ENCODE measurements at places on chromosomes 3 and 15.

- DNase-seq: no peak
Measured at GRCh38 chr3:109532257-109533216, 195.2 kb upstream of the DPPA4 start.

- no peak for DNase-seq
Measured at GRCh38 chr3:193929921-193930646, 205.9 kb upstream of the HES1 start.

DNA sequence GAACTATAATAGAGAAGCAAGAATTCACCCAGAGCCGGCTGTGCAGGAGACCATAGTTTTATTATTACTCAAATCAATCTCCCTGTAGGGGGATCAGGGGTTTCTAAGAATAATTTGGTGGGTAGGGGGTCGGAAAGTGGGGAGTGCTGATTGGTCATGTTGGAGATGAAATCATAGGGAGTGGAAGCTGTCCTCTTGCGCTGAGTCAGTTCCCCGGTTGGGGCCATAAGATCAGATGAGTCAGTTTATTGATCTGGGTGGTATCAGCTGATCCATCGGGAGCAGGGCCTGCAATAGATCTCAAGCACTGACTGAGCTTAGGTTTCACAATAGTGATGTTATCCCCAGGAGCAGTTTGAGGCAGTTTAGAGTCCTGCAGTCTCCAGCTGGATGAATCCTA, 97.0 kb upstream of the SNRPN start:
- DNase-seq: no peak

DNA sequence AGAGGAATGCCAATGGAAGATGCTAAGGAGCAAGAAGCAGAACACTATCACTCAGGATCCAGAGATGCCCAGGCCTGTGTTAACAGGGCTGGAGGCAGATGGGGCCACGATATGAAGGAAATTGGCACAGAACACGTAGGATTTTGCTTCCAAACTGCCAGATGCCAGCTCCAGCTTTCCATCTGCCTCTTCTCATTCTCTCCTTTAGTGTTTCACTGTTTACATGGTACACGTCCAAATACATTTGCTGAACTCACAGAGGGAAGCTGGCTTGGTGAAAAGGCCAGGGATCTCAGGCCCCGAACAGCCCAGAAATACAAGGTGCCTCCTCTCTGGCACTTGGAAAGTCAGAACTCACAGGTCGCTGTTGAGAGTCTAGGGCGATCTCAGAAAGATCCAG, 187.0 kb downstream of the NTRK3 start:
- no peak for DNase-seq

DNA sequence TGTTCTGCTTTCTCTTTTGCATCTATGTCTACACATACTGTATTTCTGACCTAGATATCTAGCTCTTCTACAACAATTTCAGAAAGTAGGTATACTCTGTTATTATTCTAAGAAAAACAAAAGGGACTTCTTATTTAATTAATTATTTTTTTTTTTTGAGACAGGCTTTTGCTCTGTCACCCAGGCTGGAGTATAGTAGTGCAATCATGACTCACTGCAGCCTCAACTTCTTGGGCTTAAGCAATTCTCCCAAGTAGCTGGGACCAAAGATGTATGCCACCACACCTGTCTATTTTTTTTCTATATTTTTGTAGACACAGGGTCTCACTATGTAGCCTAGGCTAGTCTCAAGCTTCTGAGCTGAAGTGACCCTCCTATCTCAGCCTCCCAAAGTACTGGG, 130.6 kb downstream of the MBNL1 start:
- DNase-seq: no peak

DNA sequence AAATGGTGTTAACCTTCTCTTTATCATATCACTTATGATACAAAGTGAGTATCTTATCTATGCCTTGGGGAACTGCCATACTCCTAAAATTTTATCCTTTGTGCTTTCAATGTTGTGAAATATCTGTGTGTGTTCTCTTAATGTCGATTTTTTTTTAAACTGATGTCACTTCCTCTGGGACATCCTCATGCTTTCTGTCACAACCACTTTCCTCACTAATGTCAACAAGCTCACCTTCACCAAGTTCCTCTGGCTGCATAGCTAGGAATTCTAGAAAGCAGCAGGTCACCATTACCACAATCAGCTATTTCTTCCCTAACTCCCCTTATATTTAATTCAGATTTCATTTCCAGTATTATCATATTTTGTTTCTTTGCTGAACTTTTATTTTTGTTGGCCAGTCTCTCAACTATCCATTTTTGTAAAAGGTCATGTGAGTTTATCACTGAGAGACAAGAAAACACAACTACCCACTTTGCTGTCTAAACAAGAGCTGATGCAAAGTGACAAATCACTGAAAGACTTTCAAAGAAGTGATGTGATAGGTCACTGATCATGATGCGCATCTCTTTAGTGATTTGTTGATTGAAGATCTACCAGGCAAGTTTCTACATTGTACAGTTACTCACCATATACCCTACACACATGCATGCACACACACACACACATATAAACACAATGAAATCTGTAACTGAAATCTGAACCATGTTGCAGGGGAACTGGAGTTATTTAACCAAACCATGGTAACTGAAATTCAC, 369.0 kb downstream of the ULK4 start:
- no peak for DNase-seq

DNA sequence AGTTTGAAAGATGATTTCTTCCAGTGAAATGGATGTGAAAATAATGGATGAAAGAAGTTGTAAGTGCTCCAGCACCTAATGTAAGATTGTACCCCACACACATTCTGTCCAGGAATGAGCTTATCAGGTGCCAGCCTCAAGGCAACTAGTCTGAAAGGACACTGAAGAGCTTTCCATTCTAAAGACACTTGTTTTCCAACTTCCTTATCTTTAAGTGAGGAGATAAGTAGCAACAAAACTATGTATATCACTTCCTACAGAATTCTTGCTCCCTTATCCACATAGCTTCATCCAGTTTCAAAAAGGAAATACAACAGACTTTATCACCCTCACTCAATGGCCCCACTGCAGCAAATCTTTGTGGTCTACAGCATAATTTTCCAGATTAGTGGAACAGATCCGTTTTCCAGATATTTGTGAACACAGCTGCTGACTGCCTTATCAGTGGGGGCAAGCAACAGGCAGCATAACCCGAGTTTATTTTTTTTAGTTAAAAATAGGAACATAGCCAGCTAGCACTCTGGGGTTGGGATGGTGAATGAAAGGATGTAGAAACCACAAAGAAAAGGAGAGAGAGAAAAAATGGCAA, 60.6 kb downstream of the CD200R1L start:
- no peak for DNase-seq

DNA sequence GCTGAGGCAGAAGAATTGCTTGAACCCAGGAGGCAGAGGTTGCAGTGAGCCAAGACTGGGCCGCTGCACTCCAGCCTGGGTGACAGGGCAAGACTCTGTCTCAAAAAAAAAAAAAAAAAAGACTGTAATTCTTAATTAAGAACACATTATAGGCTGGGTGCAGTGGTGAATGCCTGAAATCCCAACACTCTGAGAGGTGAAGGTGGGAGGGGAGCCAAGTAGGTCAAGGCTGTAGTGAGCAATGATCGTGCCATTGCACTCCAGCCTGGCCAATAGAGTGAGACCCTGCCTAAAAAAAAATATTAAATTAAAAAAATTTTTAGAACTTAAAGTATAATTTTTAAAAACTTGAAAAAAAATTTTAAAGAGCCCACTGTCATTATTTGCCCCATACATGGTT, 13.4 kb upstream of the ARPIN start:
- DNase-seq: no peak

- DNase-seq: no peak
Measured at GRCh38 chr15:60651101-60651500, 172.2 kb upstream of the ICE2 start.

GRCh38 chr15:79140846-79141570, 50.4 kb upstream of the RASGRF1 start:
- DNase-seq: no peak

DNA sequence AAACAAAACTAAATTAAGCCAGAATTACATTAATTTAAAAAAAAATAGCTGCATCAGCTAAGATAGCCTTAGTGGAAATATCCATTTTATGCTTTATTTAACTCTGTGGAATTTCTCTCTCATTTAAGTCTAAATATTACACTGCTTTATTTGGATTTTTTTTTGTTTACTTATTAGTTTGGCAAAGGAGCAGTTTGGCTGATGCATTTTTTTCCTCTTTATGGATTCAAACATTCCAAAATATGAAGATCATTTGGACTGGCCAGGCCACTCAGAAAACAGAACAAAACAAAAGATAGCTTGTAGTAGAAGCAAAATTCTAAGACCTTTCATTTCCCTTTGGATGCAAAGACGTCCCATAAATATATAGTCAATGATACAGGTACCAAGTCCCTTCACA, 707.3 kb upstream of the UBE2E2 start:
- DNase-seq: no peak

DNA sequence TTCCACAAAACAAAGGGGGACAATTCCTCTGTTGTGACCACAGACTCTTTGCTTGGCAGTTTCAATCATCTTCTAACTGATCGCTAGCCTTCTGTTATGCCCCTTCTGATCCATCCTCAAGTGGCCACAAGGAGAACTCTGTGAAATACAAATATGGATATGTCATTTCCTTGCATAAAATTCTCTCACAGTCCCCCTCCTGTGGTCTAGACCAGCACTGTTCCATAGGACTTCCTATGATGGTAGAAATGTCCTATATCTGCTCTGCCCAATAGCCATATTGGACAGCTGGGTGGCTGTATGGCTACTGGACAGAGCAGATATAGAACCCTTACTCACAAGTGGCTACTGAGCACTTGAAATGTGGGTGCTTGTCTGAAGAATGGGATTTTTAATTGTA, 25.9 kb upstream of the SNRK start:
- no peak for DNase-seq
